Nephron progenitor cell (in vitro differentiated cells): ENCODE measurements at places on chromosomes 6 and 20.

DNA sequence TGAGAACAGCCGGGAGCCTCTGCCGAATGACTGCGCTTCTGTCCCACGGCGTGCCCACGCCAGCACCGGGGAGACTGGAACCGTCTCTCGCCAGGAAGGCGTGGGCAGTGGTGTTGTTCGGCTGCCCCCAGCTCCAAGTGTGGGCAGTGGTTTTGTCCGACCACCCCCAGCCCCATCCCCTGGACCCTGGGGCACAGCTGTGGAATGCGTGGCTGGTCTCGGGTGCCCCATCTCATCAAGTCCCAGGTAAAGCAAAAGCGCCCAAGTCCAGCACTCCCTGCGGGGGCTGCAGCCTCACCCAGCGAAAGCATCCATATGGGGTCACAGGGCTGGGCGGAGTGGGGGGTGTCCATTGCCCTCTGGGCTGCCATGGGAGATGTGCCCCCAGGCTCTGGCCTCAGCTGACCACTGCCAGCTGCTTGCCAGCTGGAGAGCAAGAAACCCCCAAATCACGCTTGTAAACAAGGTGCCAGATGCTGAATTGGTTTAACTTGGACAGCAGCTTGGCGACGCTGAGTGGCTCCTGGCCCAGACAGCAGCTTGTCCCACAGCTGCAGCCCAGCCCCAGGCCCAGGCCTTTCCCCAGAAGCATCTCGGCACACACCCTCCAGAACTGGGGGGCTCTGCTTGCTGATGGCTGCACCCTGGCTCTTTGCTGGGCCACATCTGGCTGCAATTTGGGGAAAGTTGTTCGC, 4.5 kb downstream of the CABLES2 start:
- no peak for DNase-seq

GRCh38 chr6:45899683-45899946, 116.0 kb downstream of the CLIC5 start:
- no peak for DNase-seq

DNA sequence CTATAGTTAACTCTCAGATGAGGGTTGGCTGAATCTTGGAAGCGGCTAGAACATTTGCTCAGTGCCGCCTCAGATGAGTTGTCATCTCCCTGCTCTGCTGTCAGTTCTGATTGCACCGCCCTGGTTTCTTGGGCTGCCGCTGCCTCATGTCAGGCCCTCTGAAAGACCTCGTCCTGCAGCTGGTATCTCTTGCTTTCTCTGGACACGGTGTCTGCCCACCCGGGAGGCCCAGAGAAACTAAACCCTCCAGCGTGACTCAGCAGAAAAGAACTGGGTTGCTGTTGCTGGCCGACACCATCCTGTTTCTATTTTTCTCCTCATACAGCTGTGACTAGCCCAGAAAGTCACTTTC, 355.4 kb downstream of the CD83 start:
- DNase-seq: no peak

DNA sequence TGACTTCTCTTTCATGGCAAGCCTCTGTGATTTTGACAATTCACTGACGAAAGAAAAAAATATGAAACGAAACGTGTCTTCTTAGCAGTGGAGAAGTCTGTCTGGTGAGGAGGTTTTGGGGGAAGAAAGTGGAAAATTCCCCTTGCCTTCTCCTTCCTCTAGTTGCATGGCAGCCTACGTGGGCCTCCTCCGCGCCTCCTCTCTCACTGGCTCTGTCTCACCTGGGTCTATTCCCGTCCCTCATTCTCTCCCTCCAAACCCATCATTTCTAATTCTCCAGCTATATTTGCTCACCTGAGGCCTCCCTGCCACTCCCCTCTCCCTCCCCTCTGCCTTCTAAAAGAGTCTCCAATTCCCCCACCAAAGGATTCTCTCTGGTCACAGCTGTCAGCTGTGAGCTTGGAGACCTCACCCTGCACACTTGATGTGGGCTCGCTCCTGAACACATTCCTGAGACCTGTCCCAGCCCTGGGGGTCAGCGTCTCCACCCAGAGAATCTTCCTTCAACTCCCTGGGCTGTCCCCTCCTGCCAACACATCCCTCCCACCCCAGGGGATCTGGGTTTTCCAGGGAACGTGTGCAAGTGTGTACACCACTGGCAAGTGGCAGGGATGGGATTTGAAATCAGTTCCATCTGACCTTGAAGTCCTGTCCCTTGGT, 159.6 kb upstream of the PMEPA1 start:
- no peak for DNase-seq

DNA sequence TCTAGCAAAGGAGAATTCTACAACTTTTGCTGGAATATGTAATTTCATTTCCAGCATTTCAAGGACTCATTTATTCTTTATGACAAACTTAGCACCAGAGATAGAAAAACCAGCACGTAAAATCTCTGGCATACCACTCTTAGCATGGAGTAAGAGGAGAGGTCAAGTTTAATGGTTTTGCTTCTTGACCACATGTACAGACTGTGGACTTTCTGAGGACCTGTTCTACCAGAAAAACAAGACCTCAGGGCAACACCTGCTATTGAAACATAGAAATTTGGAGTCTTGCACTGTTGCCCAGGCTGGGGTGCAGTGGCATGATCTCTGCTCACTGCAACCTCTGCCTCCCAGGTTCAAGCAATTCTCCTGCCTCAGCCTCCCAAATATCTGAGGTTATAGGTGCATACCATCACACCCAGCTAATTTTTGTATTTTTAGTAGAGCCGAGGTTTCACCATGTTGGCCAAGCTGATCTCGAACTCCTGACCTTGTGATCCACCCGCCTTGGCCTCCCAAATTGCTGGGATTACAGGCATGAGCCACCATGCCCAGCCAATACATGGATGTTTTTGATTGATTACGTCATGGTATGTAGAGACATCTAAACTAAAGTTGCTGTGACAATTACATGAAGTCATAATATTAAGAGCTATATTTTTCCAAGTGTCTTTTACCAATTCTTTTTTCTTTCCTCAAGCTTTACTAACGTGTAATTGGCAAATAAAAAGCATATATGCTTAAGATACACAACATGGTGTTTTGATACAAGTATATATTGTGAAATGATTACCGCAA, 36.1 kb downstream of the CRYBG1 start:
- DNase-seq: no peak

- peak; percentile 74 for DNase-seq
Observed at GRCh38 chr20:31560094-31560745, 44.9 kb upstream of the ID1 start.

- no peak for DNase-seq
Observed at GRCh38 chr6:25027221-25027916, 91.6 kb upstream of the RIPOR2 start.

GRCh38 chr6:14985366-14985765, 260.5 kb upstream of the JARID2 start:
- DNase-seq: no peak

- no peak for DNase-seq
Observed at GRCh38 chr6:155224618-155225017, 39.2 kb upstream of the CLDN20 start.

GRCh38 chr6:16377470-16377869, 139.1 kb downstream of the GMPR start:
- no peak for DNase-seq

GRCh38 chr20:54379893-54380584, 95.4 kb upstream of the DOK5 start:
- DNase-seq: no peak

- no peak for DNase-seq
Observed at GRCh38 chr6:113805173-113805790, 51.9 kb upstream of the MARCKS start.

GRCh38 chr20:45138561-45139300, 14.5 kb upstream of the WFDC12 start:
- peak; percentile 74 for DNase-seq

- DNase-seq: no peak
Observed at GRCh38 chr6:156887623-156888269, 110.6 kb downstream of the ARID1B start.

GRCh38 chr20:12835999-12836398, 172.8 kb upstream of the SPTLC3 start:
- no peak for DNase-seq

DNA sequence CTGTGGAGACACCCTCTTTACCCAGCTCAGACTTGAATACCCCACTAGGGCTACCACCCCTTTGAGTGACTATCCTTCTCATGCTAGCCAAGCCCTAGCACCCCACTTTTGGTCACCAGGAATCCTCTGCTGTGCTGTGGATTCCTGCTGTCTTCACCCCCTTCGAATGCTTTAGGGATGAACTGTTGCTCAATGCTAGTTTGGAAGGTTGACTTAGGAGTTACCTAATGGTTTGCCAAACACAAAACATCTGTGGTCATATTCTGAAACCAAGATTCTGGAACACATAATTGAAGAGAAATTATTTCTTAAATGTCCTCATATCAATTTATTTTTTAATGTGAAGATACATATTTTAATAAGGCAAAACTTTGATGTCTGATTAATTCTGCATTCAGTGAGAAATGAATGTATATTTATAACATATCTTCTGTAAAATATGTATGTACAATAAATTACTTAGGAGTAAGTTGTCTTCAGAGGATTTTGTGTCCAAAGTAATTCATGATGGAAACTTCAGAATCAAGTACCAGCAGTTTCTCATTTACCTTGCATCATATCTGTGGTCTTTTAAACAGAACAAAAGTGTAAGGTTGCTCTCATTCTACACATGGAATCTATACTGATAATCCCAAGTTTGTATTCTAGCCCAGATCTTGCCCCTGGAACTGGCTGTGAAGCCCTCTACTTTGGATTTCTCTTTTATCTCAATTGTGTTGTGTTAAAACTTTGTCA, 46.9 kb downstream of the TMEM200A start:
- no peak for DNase-seq

- peak; percentile 36 for DNase-seq
Observed at GRCh38 chr6:13278164-13278563, 50.2 kb downstream of the TBC1D7 start.

- DNase-seq: no peak
Observed at GRCh38 chr6:164628302-164628931, 681.0 kb downstream of the C6orf118 start.

DNA sequence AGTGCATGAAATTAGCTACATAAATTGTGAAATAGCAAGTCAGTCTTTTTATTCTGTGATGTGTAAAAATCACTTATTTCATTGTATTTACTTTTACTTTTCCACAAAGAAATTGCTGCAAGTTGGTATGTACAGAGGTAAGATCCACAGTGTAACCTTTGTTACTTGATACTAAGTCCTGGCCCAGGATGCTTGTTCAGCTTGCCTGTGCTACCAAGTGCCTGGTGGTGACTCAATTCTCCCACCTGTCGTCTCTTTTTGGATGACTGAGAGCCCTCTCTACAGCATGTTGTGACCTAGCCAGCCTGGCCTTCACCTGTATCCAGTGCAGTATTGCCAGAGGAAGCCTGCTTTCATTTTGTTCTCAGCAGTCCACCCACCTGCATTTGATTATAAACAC, 54.9 kb downstream of the ANKRD6 start:
- no peak for DNase-seq

GRCh38 chr6:134373282-134373922, 55.5 kb upstream of the SGK1 start:
- no peak for DNase-seq

DNA sequence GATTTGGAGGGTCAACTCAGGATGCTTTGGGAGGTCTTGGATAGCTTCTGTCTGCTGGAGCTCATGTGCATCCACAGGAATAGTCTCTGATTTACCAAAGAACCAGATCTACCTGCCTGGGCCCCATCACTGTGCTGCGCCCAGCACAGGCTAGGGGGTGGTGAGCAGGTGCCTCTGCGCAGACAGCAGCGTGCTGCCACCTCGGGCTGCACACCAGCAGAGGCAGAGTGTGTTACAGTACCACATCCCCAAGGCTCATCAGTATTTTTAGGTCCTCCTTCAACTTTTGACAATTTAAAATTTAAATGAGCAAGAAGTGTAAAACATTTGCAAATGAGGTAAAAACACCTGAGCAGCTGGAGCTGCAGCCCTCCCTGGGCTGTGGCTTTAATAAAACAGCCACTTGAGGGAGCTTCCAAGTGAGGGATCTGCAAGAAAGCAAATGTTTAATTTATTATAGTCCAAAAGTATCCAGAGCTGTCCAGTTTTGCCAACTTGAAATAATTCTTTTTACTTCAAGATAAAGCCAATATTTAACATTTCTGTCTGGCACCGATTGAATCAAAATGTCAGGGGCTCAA, 324.9 kb downstream of the ZFAND3 start:
- no peak for DNase-seq

GRCh38 chr6:12246900-12247299, 43.3 kb upstream of the EDN1 start:
- DNase-seq: no peak

DNA sequence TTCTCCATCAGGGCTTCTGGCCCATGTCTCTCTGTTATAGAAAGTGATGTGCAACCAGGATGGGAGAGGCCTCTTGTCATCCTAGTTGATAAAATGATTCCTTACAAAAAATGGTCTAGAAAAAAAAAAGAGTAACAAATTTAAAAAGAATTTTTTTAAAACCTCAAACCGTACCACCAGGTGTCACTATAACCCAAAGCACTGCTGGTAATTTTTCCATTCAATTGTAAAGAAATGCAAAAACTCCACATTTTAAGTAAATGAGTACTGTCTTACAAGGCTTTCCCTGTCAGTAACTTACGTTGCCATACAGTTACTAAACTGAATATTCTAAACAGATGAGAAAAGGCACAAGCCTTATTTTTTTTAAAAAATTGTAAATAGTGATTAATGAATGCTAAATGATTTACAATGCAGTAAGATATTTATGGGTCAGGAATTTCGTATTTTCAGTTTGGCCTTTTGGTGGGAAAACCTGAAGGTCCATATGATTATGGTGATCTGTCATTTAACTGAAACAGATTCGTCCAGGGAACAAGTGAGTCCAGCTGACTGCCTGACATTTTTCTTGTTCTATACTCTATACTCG, 95.4 kb downstream of the OGFRL1 start:
- DNase-seq: peak; percentile 25

DNA sequence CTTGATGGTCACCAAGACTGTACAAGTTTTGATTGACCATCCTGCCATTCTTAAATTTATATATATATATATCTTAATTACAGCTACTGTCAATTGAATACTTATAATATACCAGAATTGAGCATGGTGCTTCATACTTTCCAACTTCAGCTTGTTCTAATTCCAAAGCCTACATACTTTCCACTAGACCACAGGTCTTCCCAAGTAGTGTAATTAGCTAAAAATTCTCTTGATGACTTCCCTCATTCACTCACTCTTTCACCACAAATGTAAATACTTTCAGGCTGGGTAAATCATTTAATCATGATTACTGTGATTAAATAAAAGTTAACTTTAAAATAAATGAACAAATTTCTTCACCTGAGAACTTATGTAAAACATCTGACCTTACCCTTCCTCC, 3.4 kb downstream of the ASF1A start:
- DNase-seq: no peak
